ENCODE measurements at places on chromosomes 1 and 21.

GRCh38 chr1:40782371-40782956 lies 1.1 kb upstream of the KCNQ4 start:
- DNase-seq, result no peak

- no peak for DNase-seq
Measured at GRCh38 chr1:203796236-203796605, 798 bp downstream of the ZBED6 start.

- no peak for DNase-seq
Measured at GRCh38 chr1:19011845-19012231, 55.4 kb upstream of the IFFO2 start.

DNA sequence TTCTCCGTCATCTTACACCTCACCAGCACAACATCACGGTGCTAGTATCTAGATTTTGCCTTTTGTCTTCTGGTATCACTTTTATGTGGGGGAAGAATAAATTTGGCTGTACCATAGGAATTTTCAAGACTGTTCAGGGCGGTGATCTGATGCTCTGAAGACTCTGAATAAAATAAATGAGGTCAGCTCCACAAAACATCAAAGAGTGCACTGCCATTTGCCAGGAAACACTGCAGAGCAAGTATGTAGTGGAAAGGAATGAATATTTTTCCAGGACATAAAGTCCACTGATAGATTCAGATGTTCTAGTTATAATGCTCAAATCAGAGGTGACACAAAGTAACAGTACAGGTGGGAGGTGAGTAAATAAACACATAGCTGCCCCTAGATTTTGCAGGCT lies 56.3 kb downstream of the ZP4 start:
- DNase-seq, result no peak

DNA sequence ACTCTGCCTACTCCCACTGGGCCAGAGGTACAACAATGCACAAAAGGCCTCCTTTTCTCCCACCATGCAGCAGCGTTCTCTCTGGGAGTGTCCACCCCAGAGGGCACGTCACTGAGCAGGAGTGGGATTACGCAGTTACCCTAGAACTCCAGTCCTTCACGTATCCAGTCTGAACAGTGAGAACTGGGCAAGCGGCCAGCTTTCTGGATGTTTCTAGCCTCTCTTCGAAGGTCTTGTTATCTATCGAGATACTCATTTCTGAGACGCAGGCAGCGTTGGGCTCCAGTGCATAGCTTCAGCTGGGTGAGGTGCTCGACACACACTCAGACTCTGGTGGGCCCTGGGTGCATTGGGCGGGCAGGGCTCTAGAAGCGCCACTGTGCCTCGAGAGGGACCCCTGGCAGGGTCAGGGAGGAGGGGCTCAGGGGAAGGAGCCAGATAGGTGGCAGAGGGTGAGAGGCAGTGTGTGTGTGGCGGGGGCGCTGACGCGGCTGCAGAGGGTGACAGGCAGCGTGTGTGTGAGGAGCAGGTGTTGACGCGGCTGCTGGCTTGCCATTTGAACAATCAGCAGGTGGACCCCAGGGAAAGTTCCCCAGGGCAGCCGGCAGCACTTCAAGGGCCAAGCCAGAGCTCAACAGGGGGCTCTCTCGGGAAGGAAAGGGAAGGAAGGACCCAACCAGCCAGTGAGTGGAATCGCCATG lies 27.9 kb downstream of the PRDM15 start:
- no peak for DNase-seq

- no peak for DNase-seq
Measured at GRCh38 chr1:94106716-94107115, 14.2 kb downstream of the ABCA4 start.

DNA sequence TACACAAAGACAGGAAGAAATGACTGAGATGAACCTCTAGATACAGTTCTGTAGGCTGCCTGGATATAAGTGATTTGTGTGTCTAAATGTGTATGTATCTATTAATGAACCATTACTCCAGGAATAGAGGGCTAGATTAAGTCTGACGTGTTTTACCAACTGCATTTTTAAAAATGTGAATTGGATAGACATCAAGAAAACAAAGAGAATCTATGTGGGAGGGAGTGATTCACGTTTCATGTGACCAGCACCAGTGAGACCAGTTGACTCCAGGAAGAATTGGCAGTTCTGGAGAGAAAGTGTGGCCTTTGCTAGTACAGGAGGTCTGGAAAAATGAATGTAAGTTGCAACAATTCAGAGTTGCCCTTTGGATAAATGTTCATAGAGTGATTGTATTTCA lies 53.4 kb upstream of the RGS21 start:
- peak; percentile 88 for DNase-seq

GRCh38 chr1:203549309-203549708 lies 55.4 kb downstream of the OPTC start:
- no peak for DNase-seq

DNA sequence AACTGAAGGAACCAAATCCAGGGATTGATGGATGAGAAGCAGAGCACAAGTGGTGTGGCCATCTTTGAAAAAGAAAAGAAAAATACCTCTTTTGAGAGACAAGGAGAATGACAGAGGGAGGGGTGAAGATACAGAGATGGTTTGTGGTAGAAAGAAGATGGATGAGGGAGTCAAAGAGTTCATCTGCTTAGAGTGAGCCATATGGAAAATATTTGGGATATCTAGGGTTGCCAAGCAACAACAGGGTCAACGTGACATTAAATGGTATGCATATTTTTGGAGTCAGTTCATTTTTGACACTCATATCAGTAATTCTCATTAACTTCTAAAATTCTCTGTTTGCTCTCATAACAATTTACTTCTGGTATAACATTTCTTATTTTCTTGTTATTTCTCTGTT lies 50.7 kb downstream of the MACF1 start:
- DNase-seq, result peak; percentile 13

GRCh38 chr1:47450606-47451005 lies 12.8 kb downstream of the FOXD2 start:
- no peak for DNase-seq

DNA sequence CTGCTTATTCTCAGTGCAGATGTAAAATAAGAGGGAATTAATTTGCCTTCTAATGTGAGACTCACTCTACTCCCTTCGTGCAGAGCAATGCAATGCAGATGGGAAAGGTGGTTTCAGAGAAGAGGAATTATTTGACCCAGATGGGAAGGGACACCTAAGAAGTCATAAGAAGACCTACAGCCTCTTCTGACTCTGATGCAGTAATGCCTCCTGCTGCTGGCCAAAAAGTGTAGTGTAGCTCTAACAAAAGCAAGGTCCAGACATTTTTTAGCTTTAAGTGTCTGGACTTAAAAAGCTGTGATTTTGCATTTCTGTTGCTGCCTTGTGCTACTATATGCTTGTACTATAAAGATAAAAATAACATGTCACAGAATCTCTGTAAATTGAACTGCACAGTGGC lies 501.4 kb downstream of the TTLL7 start:
- no peak for DNase-seq

GRCh38 chr1:9822897-9823692 lies 670 bp downstream of the CLSTN1 start:
- DNase-seq, result no peak

- no peak for DNase-seq
Measured at GRCh38 chr1:33177996-33178540, 3.8 kb downstream of the TRIM62 start.

DNA sequence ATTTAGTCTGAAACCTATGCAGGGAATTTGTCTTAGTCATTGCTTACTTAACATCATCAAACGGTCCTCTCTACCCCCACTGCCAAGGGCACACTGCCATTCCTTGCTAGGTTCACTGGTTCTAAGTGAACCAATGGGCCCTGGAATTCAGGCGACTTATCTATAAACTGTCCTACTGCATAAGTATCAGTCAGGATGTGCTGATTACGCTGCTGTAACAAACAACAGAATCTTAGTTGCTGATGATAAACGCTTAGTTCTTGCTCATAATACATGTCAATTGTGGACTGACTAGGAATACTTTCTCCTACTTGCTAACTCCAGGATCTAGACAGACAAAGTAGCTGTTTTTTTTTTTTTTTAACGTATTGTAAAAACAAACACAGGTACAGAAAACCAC lies 136.1 kb downstream of the PRDM2 start:
- no peak for DNase-seq

GRCh38 chr1:9101510-9102146 lies 27.3 kb downstream of the GPR157 start:
- DNase-seq, result peak; percentile 48

- no peak for DNase-seq
Measured at GRCh38 chr1:152613511-152613910, at the start of gene LCE3B. TSS of gene LCE3B (plus strand) at chr1:152613811. CDS start at chr1:152613811, 0 bp downstream.

GRCh38 chr1:98405581-98406074 lies 255.9 kb upstream of the SNX7 start:
- no peak for DNase-seq

- no peak for DNase-seq
Measured at GRCh38 chr1:184023171-184023570, 14.4 kb downstream of the COLGALT2 start.

DNA sequence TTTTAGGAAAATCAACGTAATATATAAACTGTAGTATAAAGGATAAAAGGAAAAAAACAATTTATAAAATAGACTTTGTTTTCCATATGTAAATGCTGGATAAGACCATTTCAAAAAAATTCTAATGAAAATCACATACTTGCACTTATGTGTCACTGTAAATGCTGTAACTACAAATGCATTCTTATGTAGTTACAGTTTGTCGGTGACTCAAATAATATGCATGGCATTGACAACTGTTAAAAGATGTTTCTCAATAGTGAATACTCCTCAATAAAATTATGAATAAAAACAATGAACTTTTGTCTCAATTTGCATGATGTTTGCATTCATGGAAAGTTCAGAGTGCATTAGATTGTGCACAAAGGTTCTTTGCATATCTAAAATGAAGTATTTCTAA lies 614.0 kb upstream of the CHRM3 start:
- DNase-seq, result peak; percentile 14

GRCh38 chr1:54871275-54872035 lies 15.5 kb downstream of the DHCR24 start:
- no peak for DNase-seq

DNA sequence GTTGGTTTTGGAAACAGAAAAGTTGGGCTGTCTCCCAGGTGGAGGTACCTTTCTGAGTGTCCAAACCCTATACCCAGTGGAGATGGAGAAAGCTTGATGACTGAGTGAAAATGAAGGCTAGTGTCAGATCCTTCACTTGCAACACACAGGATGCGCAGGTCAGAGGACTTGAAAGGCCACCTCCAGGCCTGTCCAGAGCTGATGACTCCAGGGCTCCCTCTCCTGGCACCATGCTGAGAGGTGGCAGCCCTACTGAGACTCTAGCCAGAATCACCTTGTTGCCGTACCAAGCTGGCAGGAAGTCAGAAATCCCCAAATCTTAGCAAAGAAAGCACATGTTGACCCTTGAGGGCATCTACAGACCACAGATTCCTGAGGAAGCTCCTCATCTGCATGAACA lies 16.4 kb downstream of the KNCN start:
- no peak for DNase-seq

GRCh38 chr1:9211291-9211811 lies 23.2 kb upstream of the H6PD start:
- DNase-seq, result no peak

GRCh38 chr1:15524021-15524282 lies at the start of gene CASP9:
TSS of gene CASP9 (minus strand) at chr1:15524215. CDS start at chr1:15524200, 15 bp downstream.
- no peak for DNase-seq

DNA sequence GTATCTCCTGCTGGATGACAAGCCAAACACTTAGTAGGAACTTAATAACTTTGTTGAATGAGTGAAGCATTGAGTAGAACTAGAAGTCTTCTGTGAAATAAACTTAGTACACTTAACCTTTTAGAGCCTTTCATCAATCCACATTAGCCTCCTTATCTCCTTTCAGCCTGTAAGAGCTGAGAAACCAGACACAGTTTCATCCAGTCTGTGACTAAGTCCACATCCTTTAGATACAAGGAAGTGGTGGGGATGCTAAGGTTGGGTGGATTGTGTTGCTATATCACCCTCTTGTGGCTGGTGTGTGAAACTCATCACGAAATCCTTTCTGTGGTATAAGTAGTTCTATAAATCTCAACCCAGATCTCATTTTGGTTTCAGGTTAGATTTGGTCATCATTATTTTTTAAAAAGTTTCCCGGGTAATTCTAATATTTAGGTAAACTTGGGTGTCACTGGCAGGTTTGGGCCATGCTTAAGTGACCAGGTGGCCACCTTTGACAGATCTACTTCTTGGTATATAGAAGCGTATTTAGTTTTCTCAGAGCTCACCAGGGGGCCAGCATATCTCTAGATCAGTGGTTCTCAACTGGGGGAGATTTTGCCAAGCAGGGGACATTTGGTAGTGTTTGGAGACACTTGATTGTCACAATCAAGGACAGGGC lies 27.8 kb upstream of the CD84 start:
- DNase-seq, result peak; percentile 48

- no peak for DNase-seq
Measured at GRCh38 chr1:178966312-178966711, 59.4 kb upstream of the FAM20B start.

- no peak for DNase-seq
Measured at GRCh38 chr1:4768553-4768952, 114.1 kb downstream of the AJAP1 start.

DNA sequence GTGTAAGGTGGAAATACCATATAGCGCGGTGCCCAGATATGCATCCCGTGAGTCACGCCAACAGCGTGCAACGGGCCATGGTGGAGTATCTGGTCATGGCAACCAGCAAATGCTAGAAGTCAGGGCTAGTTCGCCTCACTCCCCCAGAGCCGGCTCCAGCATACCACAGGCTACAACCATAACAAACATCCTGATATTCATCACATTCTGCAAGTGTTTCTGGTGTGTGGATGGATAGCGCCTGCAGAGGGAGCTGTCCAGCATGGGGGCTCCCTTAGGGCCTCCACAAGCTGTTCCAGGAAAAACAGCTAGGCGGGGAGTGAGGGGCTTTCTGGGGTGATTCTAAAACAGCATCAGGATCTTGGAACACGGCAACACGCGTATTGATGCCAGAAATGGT lies 6.8 kb downstream of the C1orf198 start:
- no peak for DNase-seq

- no peak for DNase-seq
Measured at GRCh38 chr1:14735841-14736240, 137.4 kb downstream of the KAZN start.

DNA sequence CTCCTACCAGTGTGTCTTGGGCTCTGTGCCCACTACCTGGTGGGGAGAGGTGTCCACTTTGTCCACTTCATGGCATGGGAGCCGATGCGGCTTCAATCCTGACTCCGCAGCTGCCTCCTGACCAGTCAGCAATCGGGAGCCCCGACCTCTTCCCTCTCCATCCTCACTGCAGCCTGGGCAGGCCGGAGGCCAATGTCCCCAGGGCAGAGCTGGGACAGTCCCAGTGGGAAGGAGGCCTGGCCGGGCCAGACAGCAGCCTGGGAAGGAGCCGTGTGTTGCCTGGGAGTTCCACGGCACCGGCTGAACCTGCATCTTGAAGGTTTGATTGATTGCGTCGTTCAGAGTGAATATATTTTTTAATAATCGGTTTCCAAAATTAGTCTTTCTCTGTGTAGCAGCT lies 330.9 kb upstream of the VAMP3 start:
- DNase-seq, result no peak

- no peak for DNase-seq
Measured at GRCh38 chr1:169933984-169934725, 40.5 kb upstream of the SCYL3 start.

DNA sequence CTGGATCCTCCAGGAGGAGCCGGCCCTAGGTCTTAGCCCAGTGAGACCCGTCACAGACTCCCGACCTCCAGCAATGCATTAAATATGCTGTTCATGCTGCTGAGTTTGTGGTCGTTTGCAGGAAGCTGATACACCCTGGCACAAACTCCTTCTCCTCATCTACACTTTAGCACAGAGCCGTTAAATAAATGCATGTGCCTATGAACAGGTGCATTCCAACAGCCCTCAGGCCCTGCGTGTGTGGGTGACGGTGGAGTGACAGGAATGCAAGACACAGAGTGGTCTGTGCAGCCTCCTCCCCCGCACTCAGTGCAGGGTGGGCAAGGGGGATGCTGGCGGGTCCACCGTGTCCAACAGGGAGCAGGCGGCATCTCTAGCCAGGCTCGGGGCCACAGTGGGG lies 106.6 kb upstream of the TMPRSS2 start:
- no peak for DNase-seq

All from stromal cell of bone marrow (primary cell).